ENCODE measurements at places on chromosomes 16 and 17.

DNA sequence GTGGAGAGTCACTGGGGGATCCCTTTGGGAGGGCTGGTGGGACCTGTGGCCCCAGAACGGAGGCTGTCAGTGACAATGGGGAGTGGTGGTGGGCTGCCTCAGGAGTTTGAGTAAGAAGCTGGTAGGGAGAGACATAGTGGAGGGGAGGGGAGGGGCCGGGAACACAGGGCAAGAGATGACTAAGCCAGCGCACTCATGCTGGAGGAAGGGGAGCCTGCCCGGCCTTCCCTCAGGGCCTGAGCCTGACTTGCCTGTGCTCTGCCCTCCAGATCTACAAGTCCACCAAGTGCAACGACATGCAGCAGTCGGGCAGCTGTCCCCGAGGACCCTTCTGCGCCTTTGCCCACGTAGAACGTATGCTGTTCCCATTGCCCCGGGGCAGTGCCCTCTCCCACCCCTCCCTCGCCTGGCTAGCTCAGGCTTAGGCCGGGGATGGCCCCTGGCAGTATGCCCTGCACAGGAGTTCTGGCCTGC lies 29.3 kb downstream of the UNC13D start:
- DNase-seq: no peak

GRCh38 chr17:35287286-35287811 lies 44.5 kb downstream of the SLFN5 start:
- no peak for DNase-seq

GRCh38 chr16:20612551-20613480 lies 36.6 kb upstream of the ACSM2B start:
- DNase-seq: no peak

- DNase-seq: no peak
Measured at GRCh38 chr16:3004781-3005284, 7.9 kb upstream of the CLDN9 start.

- no peak for DNase-seq
Measured at GRCh38 chr16:85309656-85310587, 197.7 kb upstream of the CIBAR2 start.
